ENCODE measurements at places on chromosomes 6 and 20.

- no peaks in the 10 kb centered on the region for H3K27me3 ChIP-seq
- peaks cover 4% of the 10 kb centered on the region for H3K36me3 ChIP-seq
- H3K4me3 ChIP-seq: no peak overlapping the region
- H3K27ac ChIP-seq: no peak overlapping the region
These were observed 31.2 kb downstream of the SPDEF start for GRCh38 chr6:34524971-34525370.

GRCh38 chr20:31596831-31597480 is 8.1 kb upstream of the ID1 start:
- H3K27ac ChIP-seq: no peak overlapping the region
- no peak overlapping the region for H3K4me3 ChIP-seq
- no peaks in the 10 kb centered on the region for H3K4me1 ChIP-seq
- DNase-seq: no peak
- no peaks in the 10 kb centered on the region for H3K36me3 ChIP-seq

GRCh38 chr20:44909872-44910689 is at the start of gene PABPC1L:
Gene PABPC1L, plus strand, starts transcription at chr20:44910060. Its CDS starts 84 bp downstream, at chr20:44910144.
- peak; percentile 45 for DNase-seq
- H3K27ac ChIP-seq: no peak within 1 kb of the TSS
- peak within 1 kb of the TSS; percentile 77 for H3K4me3 ChIP-seq
- no peaks in the 10 kb centered on the region for H3K27me3 ChIP-seq

- no peak for DNase-seq
- H3K4me3 ChIP-seq: no peak overlapping the region
- H3K27ac ChIP-seq: no peak overlapping the region
- peaks cover 74% of the 10 kb centered on the region for H3K4me1 ChIP-seq
These were observed 57.5 kb downstream of the JARID2 start for GRCh38 chr6:15303162-15303919.

DNA sequence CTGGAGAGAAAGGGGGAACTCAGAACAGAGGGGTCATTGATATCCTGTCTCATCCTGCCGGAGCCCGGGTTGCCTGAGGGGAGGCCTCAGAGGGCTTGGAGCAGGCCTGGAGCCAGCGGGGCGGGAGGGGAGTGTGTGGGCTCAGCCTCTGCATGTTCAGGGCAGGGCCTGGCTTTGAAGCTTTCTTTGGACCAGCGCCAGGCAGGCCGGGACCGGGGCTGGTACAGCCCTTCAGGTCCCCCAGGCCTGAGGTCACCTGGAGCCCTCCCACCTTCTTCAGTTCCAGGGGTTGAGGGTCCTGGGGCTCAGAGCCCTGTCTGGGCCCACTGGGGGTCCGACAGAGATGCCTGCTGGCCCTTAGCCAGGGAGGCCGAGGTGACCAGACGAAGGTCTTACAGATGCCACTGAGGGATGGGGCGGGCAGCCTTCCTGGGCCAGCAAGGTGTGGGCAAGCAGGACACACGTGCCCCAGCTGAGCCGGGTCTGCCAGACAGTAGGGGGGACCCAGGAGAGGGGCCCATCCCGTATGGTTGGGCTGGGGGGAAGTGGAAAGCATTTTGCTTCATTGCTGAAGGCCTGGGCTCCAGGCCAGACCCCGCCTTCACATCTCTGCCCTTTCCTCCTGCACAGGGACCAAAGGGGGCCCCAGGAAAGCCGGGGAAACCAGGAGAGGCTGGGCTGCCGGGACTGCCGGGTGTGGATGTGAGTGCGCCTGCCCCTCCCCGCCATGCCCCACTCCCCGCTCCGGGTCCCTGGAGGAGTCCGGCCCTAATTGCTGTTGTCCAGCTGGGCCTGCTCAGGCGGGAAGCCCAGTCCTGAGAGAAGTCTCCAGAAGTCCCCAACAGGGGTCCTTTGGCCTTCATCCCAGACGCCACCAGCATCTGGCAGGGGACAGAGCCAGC is 2.0 kb downstream of the COL9A3 start:
- H3K27me3 ChIP-seq: peaks cover 41% of the 10 kb centered on the region
- peaks cover 13% of the 10 kb centered on the region for H3K4me1 ChIP-seq
- no peak overlapping the region for H3K27ac ChIP-seq
- H3K36me3 ChIP-seq: peaks cover 6% of the 10 kb centered on the region
- no peak for DNase-seq
- no peak overlapping the region for H3K4me3 ChIP-seq

DNA sequence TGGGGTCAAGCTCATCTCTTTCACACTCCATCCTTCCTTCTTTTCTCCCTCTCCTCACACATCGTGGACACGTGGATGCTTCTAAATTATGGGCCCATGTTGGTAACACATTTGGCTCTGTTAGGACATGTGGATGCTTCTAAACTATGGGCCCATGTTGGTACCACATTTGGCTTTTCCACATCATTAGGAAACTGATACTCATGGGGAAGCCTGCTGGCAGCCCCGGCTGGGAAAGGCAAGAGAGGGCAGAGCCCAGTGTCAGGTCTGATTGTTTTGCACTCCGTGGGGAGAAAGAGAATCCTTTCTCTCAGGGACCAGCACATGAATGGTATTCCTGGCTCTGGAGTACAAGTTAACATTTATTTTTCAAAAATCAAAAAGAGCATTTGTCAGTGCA is 4.0 kb upstream of the CST1 start:
- no peaks in the 10 kb centered on the region for H3K36me3 ChIP-seq
- H3K4me1 ChIP-seq: no peaks in the 10 kb centered on the region
- H3K27me3 ChIP-seq: peaks cover 73% of the 10 kb centered on the region
- DNase-seq: no peak
- H3K27ac ChIP-seq: no peak overlapping the region

- H3K4me3 ChIP-seq: no peak overlapping the region
- no peak for DNase-seq
- H3K27me3 ChIP-seq: peaks cover 25% of the 10 kb centered on the region
- H3K36me3 ChIP-seq: no peaks in the 10 kb centered on the region
- no peaks in the 10 kb centered on the region for H3K4me1 ChIP-seq
These were observed 47.7 kb downstream of the COL12A1 start for GRCh38 chr6:75158176-75158575.

DNA sequence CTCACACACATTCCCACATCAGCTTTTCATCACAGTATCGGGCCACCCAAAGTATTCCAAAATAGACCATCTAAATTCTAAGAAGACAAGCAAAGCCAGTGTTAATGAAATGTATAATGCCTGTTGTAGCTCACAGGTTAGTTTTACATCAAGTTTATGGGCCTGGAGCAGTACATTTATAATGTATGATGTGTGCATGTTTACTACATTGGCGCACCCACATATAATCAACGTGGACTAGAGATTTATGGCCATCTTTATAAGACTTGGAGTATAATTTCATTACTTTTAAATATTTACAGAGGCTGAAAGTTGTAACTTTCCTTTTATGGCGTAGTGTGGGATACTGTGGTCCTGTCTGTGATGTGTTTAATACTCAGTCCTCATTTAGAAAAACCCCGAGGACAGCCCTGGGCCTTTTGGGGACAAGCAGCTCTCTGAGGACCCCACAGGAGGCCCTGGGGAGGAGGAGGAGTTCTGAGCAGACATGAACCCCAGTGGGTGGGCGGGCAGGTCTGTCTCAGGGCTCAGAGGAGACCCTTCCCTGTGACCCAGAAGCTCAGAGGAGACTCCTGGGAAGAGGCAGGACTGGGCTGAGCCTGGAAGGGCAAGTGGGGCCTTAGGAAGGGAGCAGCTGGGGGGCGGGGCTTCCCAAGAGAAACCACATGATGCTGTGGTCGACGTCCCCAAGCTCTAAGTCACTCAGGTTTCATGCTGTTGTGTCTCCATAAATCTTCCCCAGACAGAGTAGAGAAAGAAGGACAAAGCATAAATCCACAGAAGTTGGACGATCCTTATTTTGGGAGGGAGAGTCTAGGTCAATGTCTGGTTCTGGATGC is 232.1 kb downstream of the PREX1 start:
- H3K4me1 ChIP-seq: no peaks in the 10 kb centered on the region
- no peaks in the 10 kb centered on the region for H3K36me3 ChIP-seq
- H3K4me3 ChIP-seq: no peak overlapping the region
- no peak for DNase-seq
- H3K27ac ChIP-seq: no peak overlapping the region
- peaks cover 45% of the 10 kb centered on the region for H3K27me3 ChIP-seq

- H3K27me3 ChIP-seq: no peaks in the 10 kb centered on the region
- no peak for DNase-seq
- peaks cover 50% of the 10 kb centered on the region for H3K36me3 ChIP-seq
- H3K27ac ChIP-seq: no peak overlapping the region
- peaks cover 14% of the 10 kb centered on the region for H3K4me1 ChIP-seq
- no peak overlapping the region for H3K4me3 ChIP-seq
These were observed 79.2 kb downstream of the PRND start for GRCh38 chr20:4800676-4801449.

DNA sequence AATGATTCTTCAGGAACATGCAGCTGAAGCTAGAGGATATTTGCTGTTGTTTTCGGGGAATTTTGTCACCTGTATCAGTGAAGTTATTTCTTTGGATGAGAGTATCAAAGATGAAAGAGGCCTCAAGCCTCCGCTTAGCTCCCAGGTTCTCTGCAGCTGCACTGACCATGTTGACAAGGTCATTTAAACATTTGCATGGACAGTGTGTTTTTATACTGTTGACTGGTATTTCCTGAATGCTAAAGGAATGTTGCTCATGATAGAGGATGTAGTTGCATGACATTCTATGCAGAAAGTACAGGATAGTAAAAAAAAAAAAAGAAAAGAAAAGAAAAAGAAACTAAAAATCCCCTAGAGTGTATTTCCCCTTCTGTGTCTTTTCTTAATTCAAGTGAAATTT is 165.6 kb upstream of the LAMP5 start:
- no peaks in the 10 kb centered on the region for H3K27me3 ChIP-seq
- no peak for DNase-seq
- H3K27ac ChIP-seq: no peak overlapping the region
- no peak overlapping the region for H3K4me3 ChIP-seq
- H3K36me3 ChIP-seq: no peaks in the 10 kb centered on the region
- H3K4me1 ChIP-seq: no peaks in the 10 kb centered on the region

- no peak overlapping the region for H3K27ac ChIP-seq
- peaks cover 6% of the 10 kb centered on the region for H3K4me1 ChIP-seq
- H3K27me3 ChIP-seq: peaks cover 13% of the 10 kb centered on the region
- DNase-seq: no peak
- peak overlapping the region; percentile 37 for H3K4me3 ChIP-seq
These were observed 2.3 kb downstream of the LRP11 start for GRCh38 chr6:149861603-149862423.

DNA sequence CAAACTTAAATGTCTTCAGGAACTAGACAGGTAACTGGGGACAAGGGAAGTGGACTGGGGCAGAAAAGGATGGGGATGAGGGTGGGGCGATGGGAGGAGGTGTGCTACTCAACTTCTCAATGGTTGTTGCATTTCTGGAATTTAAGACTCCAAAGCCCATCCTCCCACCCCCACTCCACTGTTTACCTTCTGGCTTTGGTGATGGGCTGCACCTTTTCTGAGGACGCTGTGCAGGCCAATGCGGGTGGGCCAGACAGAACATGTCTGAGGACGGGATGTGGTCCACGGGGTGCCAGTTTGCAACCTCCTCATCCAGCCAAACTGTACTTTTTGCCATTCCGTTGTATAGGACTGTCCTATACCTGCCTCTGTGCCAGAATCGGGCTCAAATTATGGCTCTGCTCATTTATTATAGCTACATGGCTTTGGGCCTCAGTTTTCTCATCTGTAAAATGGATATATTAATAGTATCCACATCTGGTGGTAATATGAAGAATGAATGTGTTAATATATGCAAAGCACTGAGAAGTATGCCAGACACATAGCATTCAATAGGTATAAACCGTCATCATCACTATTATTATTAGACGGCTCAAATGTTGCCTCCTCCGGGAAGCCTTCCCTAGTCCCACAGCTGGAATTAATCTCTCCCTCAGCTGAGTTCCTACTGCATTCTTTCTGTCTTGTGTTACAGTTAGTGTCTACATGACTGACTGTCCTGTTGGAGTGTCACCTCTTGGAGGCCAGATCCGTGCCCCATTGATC is 31.0 kb upstream of the VEGFA start:
- DNase-seq: no peak
- H3K36me3 ChIP-seq: peaks cover 2% of the 10 kb centered on the region
- peaks cover 3% of the 10 kb centered on the region for H3K27me3 ChIP-seq
- no peak overlapping the region for H3K27ac ChIP-seq
- H3K4me1 ChIP-seq: peaks cover 6% of the 10 kb centered on the region

GRCh38 chr6:109672839-109673238 is 18.2 kb downstream of the AK9 start:
- H3K4me1 ChIP-seq: no peaks in the 10 kb centered on the region
- H3K27me3 ChIP-seq: no peaks in the 10 kb centered on the region
- no peak overlapping the region for H3K4me3 ChIP-seq
- no peaks in the 10 kb centered on the region for H3K36me3 ChIP-seq
- no peak overlapping the region for H3K27ac ChIP-seq

GRCh38 chr20:10519361-10520046 is 84.4 kb downstream of the SLX4IP start:
- peaks cover 4% of the 10 kb centered on the region for H3K36me3 ChIP-seq
- H3K27ac ChIP-seq: peak overlapping the region; percentile 55

GRCh38 chr20:16771213-16771612 is 23.1 kb downstream of the OTOR start:
- no peaks in the 10 kb centered on the region for H3K4me1 ChIP-seq
- no peak overlapping the region for H3K4me3 ChIP-seq
- H3K27ac ChIP-seq: no peak overlapping the region
- no peak for DNase-seq
- no peaks in the 10 kb centered on the region for H3K36me3 ChIP-seq

GRCh38 chr6:124131779-124132178 is 328.1 kb downstream of the NKAIN2 start:
- no peak overlapping the region for H3K4me3 ChIP-seq
- no peak for DNase-seq
- H3K4me1 ChIP-seq: no peaks in the 10 kb centered on the region
- no peak overlapping the region for H3K27ac ChIP-seq
- peaks cover 3% of the 10 kb centered on the region for H3K36me3 ChIP-seq

DNA sequence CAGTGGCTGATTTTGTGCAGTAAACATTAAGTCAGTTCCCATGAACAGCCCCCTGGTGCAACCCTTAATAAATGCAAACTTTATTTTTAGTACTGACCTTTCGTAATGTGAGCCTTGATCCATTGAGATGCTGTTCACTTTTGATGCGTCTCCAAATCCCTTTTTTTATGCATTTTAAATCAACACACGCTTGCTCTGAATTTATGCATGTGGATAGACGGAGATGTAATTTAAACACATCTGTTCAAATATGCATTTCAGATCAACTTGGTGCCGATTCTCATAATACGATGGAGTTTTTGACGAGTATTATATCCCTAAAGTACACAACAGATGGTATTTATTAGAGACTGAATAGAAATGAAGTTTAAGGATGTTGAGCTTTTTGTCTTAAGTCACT is 505.7 kb downstream of the CDKAL1 start:
- H3K27ac ChIP-seq: no peak overlapping the region
- no peaks in the 10 kb centered on the region for H3K27me3 ChIP-seq
- H3K4me3 ChIP-seq: no peak overlapping the region
